ENCODE measurements at places on chromosomes 3 and 15. TPM values are rescaled to one million over a fixed set of nuclear protein-coding genes. Genes with fewer than 3 reads are reported as not detected.

DNA sequence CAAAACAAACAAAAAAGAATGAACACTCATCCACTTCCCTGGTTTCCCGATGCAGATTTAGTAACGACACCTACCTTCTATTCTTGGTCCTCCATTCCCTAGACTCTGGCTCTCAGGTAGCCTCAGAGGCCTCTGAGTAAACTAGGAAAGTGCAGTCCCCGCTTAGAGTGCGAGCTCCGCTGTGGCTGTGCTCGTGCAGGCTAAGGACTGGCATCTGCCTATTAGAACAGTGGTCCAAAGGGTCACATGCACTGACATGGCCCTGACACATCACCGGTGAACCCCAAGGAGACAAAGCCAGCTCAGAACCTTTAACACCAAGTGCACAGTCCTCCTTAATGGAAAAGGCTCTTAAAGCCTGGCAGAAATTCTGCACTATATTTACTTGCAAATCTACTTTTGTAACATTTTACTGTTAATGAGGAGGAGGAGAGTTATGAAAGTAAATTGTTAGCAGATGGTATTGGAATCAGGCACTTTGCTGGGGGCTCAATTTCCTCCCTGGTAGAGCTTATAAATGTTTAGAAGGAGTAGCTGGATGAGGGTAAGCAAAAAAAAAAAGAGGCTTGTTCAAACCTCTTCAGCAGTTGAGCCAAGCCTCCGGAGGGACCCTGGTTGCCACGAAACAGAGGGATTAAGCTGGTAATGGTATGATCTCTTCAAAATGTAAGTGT lies 31.1 kb downstream of the VGLL4 start:
- DNase-seq: no peak

- DNase-seq: no peak
These were observed 631.8 kb upstream of the GRM7 start for GRCh38 chr3:6228958-6229683.

DNA sequence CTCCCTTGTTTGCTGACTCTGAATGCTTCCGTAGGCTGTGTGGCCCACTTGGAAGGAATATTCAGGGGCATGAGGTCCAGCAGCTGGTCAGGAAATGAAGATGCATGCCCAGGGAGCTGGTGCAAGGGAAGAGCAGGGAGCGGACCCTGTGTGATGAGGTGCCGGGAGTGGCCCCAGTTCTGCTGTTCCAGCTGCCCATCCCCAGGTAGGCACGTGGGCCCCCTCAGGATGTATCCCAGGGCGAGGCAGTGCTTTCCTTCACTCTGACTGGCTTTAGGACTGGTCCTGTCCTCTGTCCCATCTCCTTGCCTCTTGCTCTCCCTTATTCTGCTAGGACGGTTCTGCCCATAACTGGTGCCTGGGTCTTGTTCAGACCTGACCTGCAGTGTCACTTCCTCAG lies 1.1 kb upstream of the FAM3D start:
- DNase-seq: no peak

DNA sequence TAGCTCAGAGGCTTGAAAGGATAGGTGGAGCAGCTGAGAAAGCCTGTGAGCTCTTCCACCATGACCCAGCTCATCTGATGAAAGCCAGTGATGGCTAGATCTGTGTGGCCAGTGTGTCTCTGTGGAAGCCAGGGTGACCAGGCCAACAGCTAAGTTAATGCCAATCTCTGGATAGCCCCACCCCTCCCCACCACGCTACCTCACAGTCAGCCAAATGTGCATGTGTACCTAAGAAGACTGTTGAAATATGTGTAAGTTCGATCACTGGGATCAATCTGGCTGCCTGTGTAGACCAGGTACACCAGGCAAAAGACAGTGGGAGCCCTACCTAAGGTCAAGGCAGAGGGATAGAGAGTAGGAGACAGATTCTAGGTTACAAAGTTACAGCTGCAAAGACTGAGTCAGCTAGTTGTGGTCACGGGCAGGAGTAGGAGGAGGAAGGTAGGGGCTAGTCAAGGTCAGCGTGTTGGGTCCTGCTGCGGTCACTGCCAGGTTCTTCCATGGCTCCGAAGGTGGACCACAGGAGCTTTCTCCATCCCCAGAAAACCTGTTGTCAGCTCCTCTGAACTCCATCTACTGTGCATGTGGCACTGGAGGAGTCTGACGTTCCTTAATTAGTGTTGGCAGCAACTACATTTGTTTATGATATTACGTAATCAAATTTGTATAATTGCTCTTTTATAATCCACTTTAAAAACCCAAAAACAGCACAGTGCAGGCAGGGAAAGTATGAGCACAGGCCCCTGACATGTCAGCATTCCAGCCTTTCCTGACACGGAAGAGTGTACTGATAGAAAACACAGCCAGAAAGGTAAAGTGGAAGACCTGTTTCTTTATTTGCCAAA lies 318.0 kb downstream of the CLSTN2 start:
- no peak for DNase-seq

DNA sequence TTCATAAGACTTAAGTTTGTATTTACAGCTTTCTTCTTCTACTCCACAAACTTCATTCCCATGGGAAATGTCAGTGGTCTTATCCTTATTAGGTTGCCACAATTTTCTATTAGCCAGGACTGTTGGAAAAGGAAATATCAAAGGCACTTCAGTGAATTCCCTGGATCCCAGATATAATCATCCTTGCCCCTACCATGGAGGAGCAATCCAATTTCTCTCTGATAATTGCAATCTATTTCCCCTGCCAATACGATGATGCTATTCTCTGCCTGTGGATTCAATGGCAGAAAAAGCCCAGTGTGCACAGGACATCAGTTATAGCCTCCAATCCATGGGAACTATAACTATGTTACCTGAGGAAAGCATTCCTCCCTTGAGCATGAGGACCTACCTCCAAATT lies 536.4 kb upstream of the UBE2E2 start:
- DNase-seq: no peak

GRCh38 chr15:57036352-57036751 lies 117.9 kb downstream of the TCF12 start:
- no peak for DNase-seq

GRCh38 chr3:114285648-114286230 lies 8.1 kb upstream of the TIGIT start:
- DNase-seq: no peak

- DNase-seq: peak; percentile 70
These were observed 1.4 kb downstream of the LOXL1 start for GRCh38 chr15:73927476-73928240.

DNA sequence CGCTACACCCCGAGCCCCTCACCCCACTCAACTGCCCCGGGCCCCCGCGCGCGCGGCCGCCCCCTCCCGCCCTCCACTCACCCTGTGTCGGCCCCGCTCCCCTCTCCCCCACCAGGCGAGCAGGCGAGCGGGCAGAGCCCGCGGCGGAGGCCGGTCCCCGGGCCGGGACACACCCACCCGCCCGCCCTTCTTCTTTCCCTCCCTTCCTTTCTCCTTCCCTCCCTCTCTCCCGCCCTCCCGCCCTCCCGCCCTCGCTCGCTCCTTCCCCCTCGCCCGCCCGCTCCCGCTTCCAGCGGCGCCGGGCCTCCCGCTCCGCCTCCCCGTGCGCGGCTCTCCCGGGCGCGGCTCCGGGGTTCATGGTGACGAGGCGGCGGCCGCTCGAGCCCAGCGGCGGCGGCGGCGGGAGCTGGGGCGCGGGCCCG lies at the start of gene CTDSPL:
Gene CTDSPL, plus strand, starts transcription at position 261 of the 422 bp plus-strand sequence. CDS start 320 bp downstream, outside the sequence.
- DNase-seq: no peak

- DNase-seq: no peak
These were observed 111.1 kb downstream of the FBXL22 start for GRCh38 chr15:63708126-63708772.

DNA sequence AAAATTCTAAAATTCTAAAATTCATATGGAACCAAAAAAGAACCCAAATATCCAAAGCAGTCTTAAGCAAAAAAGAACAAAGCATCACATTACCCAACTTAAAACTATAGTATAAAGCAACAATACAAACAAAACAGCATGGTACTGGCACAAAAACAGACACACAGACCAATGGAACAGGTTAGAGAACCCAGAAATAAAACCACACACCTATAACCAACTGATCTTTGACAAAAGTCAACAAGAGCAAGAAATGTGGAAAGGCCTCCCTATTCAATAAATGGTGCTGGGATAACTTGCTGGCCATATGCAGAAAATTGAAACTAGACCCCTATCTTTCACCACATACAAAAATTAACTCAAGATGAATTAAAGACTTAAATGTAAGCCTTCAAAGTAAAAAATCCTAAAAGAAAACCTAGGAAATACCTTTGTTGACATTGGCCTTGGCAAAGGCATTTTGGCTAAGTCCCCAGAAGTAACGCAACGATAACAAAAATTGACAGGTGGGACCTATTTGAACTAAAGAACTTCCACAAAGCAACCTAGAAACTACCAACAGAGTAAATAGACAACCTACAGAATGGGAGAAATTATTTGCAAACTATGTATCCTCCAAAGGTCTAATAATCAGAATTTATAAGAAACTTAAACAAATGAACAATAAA lies 56.9 kb downstream of the TTBK2 start:
- no peak for DNase-seq

DNA sequence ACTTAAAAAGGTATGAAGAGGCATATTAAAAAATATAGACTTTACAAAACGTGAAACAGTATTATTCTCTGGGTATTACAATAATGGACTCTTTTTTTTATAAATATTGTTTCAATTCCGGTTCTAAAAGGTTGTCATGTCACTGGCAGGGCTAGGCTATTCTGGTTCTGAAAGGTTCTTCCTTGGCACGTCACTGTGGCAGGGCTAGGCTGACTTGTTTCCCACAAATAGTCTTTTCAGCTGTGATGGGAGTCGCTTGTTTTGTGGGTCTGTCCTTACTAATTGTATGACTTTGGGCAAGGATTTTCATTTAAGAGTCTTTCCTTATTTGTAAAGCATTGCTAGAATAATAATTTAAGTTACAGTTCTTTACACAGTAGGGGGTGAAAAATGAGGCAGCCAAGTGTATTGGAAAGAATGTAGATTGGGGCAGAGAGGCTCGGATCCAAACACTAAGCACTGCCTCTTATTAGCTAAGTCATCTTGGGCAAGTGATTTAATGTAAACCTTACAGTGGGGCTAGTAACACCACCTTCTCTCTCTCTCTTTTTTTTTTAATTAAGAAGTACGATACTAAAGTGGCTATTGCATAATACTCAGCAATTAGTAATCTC lies 12.4 kb upstream of the MELTF start:
- DNase-seq: no peak

- DNase-seq: peak; percentile 61
These were observed 141.3 kb upstream of the CCDC54 start for GRCh38 chr3:107235928-107236315.

- DNase-seq: no peak
These were observed 244.5 kb downstream of the FOXP1 start for GRCh38 chr3:71339049-71339448.

GRCh38 chr3:36393563-36393962 lies 13.3 kb downstream of the STAC start:
- no peak for DNase-seq

DNA sequence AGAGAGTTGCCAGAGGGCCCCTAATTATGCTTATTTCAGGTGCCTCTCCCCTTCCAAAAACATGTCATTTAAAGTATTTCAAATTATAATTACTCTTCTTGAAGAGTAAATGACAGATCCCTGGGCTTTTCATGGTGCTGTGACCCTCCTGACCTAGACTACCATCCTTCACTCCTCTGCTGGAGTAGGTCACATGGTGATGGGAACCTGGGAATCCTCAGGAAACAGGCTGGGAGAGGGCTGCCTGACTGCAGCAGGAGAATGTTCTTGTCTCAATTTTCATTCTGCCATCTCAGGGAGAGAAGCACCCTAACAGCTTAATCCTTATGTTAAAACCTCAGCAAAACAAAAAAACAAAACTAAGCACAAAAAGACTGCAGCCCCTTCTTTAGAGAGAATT lies 24.6 kb downstream of the PGBD4 start:
- no peak for DNase-seq

DNA sequence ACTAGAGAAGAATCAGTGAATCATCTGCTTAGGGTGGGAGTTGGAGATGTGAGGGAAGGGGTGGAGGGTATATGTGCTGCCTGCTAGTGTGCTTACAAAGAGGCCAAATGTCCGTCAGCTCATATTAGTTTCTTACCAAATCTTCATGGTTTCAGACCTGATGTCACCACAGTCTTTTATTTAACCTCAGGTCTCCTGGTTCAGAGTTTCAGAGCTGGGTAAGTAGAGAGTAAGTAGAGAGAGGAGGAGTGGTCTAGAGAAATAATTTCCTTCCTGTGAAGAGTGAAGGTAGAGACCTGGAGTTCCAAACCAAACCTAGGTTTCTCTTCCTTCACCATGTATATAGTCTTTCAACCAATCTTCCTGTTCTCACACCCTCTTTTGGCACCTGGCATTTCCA lies 17.5 kb upstream of the P2RY1 start:
- no peak for DNase-seq

GRCh38 chr3:161069511-161070251 lies 35.5 kb downstream of the B3GALNT1 start:
- DNase-seq: peak; percentile 48

- no peak for DNase-seq
These were observed 5.5 kb downstream of the SLC27A2 start for GRCh38 chr15:50187525-50187924.

DNA sequence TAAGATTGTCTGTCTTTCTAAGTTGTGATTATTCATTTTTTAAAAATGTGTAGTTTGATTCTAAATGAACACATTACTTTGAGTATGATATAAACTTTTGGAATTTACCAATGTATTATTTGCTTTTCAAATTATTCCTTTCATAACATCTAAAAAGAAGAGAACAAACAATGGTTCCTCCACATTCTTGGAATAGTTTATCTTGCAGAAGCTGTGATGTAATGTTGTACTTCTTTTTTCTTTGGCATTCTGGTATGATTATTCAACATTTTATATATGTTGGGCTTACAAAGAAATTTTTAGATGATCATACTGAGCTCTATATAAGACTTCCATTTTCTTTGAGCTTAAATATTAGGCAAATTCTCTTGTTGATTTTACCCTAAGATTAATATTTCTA lies 419.2 kb downstream of the DIPK2A start:
- no peak for DNase-seq

GRCh38 chr15:99224372-99225214 lies 24.8 kb downstream of the TTC23 start:
- DNase-seq: no peak

DNA sequence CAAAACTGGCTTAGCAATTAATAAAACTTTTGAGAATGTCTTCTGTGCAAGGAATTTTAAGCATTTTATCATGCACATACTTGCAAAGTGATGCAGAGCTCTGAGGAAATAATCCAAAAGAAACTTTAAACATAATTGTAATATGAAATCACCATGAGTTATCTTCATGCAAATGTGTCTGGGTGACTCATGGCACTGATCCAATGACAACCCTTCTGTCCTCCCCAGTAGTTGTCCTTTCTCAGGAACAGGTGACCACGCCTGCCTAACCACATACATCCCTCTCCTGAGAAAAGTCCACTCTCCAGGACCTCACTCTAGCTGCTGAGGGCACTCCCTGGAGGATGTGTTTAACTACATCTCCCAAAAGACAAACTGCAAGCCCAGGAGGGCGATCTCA lies 530.6 kb upstream of the IL12A start:
- no peak for DNase-seq

GRCh38 chr3:148173851-148174250 lies 523.9 kb upstream of the AGTR1 start:
- no peak for DNase-seq

GRCh38 chr15:31485431-31485830 lies 158.8 kb downstream of the KLF13 start:
- DNase-seq: no peak

The TMCO5A gene
- total RNA-seq: not detected

The CFAP92 gene
- total RNA-seq: 2.1 TPM

The CFAP100 gene
- total RNA-seq: not detected

The CCR8 gene
- not detected for total RNA-seq

The RTP3 gene
- total RNA-seq: not detected

The GCNT3 gene
- total RNA-seq: 1.8 TPM

The GATM gene
- 47.6 TPM for total RNA-seq

The OXTR gene
- total RNA-seq: 0.49 TPM

All from ureter (tissue), 1 donor.